GDM1 (cell line): ENCODE measurements at places on chromosomes 2 and 18.

DNA sequence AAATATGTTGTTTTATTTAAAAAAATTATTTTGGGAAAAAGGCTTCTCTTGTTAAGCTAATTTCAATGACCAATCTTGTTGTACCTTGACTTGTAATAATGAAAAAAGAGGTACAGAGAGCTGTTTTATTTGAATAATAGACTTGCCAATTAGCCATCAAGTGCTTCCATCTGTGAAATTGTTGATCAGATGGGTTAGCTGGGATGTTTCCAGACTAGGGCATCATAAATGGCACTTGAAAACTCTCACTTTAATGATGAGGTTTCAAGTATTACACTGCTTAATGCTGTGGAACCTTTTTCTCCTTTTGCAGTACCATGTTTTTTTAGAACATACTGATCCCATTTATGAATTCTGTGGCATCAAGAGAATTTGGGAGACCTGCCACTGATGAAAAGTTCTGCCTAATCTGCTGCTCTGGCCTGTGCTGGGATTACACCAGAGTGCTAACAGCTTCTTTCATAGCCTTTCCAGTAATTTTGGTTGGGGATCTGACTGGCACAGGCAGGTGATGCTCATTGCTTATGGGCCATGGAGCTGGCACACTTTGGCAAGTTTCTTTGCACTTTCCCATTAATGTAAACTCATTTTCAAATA, 24.2 kb downstream of the PSMD14 start:
- DNase-seq, result no peak

GRCh38 chr18:12423820-12424219, 16.1 kb downstream of the PRELID3A start:
- DNase-seq, result no peak

GRCh38 chr18:62571037-62571436, 48.2 kb downstream of the ZCCHC2 start:
- DNase-seq, result no peak

- DNase-seq, result no peak
Measured at GRCh38 chr2:188909036-188909435, 65.1 kb upstream of the COL3A1 start.

DNA sequence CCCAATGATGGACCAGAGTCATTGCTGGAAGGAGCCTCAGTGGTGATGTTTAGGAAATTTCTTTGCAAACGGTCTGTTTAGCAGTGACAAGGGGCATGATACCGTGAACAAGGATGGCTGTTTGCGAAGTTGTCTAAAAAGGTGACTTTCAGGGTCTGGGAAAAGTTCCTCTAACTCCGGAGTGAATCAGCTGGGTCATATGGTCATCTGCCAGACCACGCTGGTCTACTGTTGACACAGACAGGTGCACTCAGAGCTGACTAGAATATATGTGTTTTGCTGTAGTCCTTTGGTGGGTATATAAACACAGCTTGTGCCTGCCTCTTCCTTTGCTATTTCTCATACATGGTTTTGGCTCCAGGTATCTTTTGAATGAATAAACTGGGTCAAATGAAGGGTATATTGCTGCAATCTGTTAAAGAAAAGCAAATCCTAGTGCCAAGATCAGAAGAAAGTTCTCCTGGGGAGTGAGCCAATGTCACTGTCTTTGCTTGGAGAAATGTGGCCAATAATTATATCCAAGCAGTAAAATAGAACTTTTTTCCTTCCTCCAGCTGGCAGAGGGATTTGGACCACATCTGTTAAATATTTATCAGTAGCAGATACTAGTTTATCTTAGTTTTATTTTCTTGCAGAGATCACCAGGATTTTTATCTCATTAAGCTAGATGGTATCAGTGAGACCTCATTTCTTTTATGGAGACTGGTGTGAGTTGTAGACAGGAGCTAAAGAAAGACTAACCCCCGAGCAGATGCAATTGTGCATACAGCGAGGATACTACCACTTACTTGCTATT, 286.0 kb downstream of the TRIB2 start:
- DNase-seq, result no peak

- DNase-seq, result peak; percentile 19
Measured at GRCh38 chr2:172710584-172711047, 25.0 kb upstream of the RAPGEF4 start.

- no peak for DNase-seq
Measured at GRCh38 chr18:37634516-37634915, 68.9 kb upstream of the CELF4 start.

DNA sequence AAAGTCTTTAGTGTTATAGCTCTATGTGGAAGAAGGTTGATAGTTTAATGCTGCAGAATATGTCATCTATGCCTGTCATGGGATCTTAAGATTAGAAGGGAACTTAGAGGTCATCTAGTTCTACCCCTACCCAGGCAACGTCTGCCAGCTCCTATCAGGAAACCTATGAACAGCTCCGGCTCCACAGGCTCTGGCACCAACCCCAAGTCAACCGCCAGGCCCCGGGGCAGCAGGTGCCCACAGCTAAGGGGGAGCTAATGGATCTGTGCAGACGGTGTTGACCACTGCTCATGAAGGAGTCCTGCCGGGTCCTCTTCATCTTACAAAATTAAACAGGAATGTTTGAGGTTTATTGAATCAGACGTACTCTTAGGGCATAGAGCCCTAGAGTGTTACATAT, 440.8 kb upstream of the KLHL29 start:
- DNase-seq, result no peak

DNA sequence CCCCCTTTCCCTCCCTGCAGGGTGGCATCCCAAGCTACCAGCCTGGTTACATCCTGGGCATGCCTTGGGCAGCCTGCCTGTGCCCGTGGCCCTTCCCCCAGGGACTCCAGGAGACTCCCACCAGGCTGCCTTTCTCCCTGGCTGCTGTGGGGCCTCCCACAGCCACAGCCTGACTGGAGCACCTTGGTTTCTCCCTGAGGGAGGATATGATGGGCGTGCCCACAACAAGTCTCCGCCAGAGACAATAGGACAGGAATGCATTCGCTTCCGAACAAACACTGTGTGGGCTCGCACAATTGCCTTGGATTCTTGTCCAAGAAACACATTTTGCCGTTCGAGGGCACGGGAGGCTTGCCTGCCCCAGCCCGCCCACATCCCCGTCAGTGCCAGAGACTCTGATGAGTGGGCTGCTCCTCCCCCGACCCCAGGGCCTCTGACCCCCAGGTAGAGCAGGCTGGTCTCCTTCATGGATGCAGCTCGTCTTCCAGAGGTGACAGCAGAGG, 102.1 kb downstream of the SMAD7 start:
- DNase-seq, result no peak

- DNase-seq, result no peak
Measured at GRCh38 chr18:30925795-30926194, 116.7 kb downstream of the DSC3 start.

DNA sequence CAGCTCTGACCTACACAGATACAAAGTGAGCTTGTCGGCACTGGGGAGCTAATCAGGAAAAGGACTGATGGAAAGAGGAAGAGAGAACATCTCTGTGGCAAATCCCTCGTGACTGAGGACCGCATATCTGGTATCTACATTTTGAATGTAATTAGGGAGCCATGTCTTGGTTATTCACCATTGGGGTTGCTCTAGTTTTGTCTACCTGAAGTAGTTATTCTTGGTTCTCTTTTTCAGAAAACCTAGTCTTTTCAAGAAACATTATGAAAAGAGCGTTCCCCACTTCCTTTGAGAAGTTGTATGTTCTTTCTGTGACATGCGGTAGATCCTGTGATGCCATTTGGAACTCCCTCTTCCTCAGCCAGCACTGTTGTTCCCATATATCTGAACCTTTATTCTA, 104.4 kb downstream of the DOCK10 start:
- no peak for DNase-seq

GRCh38 chr2:202133909-202134265, 60.8 kb downstream of the KIAA2012 start:
- DNase-seq, result no peak

DNA sequence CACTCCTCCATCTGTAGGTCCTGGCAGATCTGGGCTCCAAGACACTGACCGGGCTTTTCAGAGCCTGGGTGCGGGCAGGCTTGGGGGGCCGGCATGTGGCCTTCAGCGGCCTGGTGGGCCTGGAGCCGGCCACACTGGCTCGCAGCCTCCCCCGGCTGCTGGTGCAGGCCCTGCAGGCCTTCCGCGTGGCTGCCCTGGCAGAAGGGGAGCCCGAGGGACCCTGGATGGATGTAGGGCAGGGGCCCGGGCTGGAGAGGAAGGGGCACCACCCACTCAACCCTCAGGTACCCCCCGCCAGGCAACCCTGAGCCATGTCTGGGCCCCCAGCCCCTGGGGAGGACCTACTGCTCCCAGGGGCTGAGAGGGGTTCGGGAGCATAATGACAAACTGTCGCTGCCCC, 761 bp upstream of the CHRND start:
- no peak for DNase-seq

DNA sequence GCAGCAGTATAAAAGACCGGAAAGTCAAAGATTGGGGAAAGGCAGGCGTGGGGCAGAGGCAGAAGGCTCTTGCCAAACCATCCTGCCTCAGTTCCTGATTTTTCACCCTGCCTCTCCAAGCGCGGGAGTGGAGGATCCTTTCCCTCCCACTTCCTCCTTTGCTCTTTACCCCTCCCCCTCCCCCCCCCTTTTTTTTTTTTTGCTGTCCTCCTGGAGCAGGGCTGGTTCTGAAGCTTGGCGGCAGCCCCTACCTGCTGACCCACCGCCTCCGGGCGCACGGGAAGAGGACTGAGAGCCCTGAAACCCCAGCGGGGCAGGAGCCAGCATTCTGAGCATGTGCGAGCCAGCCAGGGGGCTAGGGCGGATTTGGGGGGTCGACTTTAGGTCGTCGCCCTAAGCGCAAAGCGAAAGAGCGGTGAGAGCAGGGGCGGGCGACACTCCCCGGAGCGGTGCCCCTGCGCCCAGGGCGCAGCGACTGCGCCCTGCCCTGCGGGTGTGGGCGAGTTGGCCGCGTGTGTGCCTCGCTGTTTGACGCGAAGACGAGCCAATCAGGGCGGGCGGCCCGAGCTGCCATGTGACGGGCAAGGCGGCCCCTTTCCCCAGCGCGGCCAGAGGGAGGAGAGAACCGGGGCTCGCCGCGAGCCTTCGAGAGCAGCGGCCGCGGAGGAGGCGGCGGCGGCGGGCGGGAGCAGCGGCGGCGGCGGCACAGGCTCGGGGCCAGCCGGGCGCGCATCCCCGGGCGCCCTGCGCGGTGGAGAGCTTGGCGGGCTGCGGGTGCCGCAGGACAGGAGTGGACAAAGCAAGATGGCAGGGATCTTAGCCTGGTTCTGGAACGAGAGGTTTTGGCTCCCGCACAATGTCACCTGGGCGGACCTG, at the start of gene CERS6:
CERS6 (plus strand) TSS at position 628 of the 876 bp plus-strand sequence; CDS start at position 805, 177 bp downstream.
- peak; percentile 93 for DNase-seq

DNA sequence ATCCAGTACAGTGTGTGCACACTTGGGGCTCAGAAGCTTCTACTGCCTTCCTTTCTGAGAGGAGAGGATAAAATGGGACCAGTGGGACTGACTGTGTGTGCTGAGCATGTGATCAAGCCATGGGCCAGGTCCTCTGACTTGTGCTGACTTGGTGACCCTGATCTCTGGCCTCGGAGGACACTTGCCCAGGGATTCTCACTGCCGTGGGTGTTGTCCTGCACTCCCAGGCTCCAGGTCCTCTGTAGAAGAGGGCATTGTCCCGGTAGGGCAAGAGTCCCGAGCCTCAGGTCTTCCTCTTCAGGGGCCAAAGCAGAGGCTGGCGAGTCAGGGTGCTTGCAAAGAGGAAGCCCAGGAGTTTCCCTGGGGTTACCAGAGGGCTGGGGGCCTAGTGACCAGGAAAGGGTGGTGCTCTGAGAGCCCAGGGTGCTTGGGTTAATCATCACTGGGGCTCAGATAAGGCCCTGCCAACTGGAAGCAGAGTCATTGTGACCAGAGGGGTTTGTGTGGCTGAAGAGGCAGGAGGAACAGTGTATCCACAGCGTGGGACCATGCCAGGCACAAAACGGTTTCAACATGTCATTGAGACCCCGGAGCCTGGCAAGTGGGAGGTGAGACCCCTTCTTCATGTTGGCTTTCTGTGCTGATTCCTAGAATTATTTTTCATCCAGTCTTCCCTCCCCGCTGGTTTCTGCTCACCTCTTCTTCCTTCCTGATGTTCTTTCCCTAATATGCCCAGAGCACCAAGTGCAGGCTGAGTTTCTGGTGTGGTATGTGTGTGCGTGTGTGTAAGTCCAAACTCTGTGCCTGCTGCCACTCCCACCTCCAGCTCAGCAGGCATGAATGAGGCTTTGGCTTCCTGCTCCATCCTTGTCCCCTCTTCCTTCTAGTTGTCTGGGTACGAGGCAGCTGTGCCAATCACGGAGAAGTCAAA, at the start of gene GCKR:
GCKR (plus strand) TSS at position 483 of the 931 bp plus-strand sequence; CDS start at position 549, 66 bp downstream.
- no peak for DNase-seq

- DNase-seq, result no peak
Measured at GRCh38 chr2:134083548-134083947, 170.3 kb upstream of the MGAT5 start.

GRCh38 chr2:96097951-96098823, 18.2 kb downstream of the ADRA2B start:
- DNase-seq, result no peak

DNA sequence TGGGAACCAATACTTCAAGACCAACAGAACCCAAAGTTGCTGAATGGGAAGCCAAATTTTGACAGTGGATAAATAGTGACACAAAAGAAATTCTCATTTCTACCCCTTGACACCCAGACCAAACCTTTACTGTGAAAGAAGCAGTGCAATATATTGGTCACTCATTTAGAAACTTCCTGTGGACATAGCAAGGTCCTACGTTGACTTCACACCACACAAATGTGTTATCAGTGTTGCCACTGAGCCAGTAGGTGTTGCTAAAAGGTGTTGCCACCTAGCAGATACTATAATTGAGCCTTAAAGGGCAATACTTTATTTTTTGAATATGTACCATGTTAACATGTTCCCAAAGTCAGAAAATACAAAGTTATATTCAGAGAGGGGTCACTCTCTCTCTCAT, 1008.9 kb upstream of the CDH2 start:
- no peak for DNase-seq

DNA sequence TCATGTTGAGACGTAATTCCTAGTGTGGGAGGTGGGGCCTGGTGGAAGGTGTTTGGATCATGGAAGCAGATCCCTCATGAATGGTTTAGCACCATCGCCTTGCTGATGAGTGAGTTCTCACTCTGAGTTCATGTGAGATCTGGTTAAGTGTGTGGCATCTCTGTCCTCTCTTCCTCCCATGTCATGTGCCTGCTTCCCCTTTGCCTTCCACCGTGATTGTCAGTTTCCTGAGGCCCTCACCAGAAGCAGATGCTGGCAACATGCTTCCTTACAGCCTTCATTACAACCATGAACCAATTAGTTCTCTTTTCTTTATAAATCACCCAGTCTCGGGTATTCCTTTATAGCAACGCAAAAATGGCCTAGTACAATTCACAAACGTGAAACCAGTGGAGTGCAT, 14.6 kb upstream of the MCM6 start:
- DNase-seq, result peak; percentile 79

GRCh38 chr2:23321751-23322150, 63.2 kb upstream of the KLHL29 start:
- DNase-seq, result no peak

DNA sequence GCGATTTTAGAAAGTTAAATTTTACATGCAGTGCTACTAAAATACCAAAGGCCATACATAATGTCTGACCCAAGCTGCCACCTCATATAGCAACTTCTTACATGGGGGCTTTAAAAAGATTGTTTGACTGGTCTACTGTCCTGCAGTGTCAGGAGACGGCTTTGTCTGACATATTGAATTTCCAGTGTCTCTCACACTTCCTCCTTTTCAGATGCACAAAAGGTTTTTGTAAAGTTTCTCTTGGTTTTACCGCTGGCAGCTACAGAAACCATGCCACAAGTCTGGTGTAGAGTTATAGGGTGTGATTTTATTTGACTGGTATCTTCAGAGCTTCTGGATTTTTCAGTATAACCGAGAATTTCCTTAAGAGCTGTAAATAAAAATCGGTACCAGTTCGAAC, 1.1 kb upstream of the ASAP2 start:
- no peak for DNase-seq
